ENCODE measurements at places on chromosomes 12 and 14.

DNA sequence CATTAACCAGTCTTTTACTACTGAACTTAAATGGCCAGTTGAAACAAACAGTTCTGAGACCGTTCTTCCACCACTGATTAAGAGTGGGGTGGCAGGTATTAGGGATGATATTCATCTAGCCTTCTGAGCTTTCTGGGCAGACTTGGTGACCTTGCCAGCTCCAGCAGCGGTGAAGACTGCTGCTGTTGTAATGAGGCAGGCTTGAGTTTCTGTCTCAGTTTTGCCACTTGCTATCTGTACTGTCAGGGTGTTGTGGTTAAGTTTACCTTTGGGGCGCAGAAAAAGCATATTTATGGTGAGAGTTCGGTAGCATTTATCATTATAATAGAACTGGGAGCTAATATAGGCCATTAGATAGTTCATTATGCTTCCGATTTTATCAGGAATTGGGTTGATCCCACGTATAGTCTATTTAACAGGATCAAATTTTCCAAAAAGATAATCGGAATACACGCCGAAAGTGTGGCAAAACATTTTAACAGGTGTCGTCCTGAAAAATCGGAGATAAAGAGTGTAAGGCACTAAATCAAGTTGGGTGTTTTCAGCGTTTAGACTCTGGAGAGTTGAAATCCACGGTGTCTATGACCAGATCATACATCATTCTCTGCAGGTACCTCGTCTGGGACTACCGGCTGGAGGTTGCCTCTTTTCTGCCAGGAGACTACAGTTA, 688 bp upstream of the NECAP1 start:
- DNase-seq = no peak

- DNase-seq = no peak
Measured at GRCh38 chr14:103989964-103990363, 47.6 kb upstream of the RD3L start.

GRCh38 chr12:124847113-124848074, 16.3 kb downstream of the SCARB1 start:
- DNase-seq = no peak

DNA sequence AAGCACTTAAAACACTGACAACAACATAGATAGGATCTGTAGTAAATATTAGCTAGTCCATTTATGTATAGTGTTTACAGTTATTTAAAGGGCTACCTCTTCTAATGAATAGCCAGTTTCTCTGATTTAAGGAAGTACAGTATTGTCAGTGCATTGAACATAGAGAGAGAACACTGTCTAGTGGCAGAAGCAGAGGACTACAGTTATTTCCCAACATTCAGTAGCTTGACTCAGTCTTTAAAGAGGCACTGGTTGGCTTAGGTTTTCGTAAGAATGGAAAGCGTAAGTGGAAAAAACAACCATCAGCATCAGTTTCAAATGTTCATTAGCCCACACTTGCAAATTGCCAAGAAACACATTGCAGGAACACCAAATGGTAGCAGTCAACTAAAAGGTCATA, 125.0 kb upstream of the HMGA2 start:
- no peak for DNase-seq

All from endothelial cell (in vitro differentiated cells).